ENCODE measurements at places on chromosomes 13 and 19. TPM values are rescaled to one million over a fixed set of nuclear protein-coding genes. Genes with fewer than 3 reads are reported as not detected.

ZNF430 gene
- total RNA-seq: 3.9 TPM

- no peak for DNase-seq
Observed at GRCh38 chr19:8261347-8261746, 46.8 kb downstream of the CD320 start.

CEACAM1 gene
- 1.5 TPM for total RNA-seq

CEACAM4 gene
- not detected for total RNA-seq

- no peak for DNase-seq
Observed at GRCh38 chr13:107252021-107252420, 684.1 kb upstream of the ARGLU1 start.
